ENCODE measurements at places on chromosomes 12 and 14.

DNA sequence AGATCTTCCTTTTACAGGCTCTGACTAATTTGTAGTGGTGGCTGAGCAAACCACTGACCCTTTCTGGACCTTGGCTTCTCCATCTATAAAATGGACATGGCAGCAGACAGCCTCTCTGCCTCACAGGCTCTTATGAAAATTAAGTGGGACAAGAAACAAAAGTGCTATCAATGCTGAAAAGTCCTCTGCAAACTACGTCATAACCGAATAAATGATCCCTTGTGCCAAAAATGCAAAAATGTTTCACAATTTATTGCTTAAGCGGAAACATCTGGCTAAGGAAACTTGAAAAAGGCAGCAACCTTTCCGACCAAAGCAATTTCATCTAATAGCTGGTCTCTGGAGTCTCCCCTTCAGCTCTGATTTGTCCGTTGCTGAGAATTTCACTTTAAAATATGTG lies 108.5 kb upstream of the PLXNC1 start:
- DNase-seq, result no peak

- no peak for DNase-seq
These were observed 53.1 kb downstream of the SYNE3 start for GRCh38 chr14:95463171-95463901.

DNA sequence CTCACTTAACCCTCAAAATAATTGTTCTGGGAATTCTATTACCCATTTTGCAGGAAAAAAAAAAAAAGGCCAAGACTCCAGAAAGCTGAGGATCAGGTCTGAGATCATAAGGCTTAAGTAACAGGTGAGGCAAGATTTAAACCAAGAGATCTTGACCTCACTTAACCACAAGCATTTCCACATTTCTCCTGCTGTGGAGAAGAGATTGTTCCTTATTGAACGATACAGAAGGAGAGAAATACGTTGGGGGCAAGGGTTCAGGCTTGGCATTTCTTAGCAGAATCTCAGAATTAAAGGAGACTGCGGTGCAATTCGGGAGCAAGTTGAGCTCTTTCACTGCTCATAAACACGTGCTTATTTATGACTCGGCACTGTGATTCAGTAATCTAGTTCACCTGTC lies 885.3 kb upstream of the TMEM132C start:
- no peak for DNase-seq

- peak; percentile 29 for DNase-seq
These were observed 31.5 kb upstream of the CCT2 start for GRCh38 chr12:69553628-69554248.

GRCh38 chr12:82745063-82745674 lies 58.5 kb downstream of the TMTC2 start:
- DNase-seq, result no peak

DNA sequence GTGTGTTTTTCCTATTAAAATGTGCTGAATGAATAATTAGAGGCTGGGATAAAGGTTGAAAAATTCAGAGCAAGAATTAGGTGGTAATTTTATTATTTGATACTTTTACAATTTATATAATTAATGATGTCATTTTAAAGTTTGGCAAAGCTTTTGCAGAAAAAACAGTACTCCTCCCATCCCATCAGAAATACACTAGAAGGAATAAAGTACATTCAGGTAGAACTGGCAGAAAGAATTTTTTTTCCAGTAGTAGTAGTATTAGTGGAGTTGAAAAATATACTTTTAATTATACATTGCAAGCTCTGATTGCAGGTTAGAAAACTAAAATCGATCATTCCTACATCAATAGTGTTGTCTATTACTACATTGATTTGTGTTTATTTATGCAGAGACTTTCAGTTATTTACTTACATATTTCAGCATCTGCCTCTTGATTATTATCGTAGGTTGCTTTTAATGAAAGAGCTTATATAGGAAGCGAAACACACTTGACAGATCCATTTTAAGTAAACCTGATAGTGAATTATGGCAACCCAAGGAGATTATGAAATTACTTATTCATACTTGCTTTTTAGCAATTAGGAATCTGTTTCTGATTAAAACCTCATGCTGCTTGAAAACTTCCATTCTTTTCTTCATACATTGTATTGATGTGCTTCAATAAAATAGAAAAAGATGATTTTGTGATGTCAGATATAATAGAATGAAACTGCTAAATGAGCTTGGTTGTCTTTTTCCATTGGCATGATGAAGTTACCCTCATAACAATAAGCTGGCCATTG lies 10.1 kb downstream of the FOXG1 start:
- no peak for DNase-seq

DNA sequence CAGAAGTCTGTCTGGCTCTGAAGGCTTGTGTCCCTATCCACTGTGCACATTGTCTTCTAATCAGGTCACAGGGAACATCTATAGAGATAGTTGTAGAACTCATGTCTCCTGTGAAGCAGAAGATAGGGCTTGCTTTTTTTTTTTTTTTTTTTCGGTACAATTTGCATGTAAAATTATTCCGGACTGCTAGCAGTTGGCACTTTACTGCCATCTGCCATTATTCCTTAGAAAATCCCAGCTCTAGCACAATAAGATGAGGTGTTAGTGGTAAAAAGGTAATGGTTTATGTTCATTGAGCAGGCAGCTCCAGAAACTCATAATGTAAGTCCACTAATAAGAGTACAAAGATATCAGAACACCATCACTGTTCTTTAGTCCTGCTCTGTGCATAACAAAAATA lies 8.7 kb downstream of the MYRFL start:
- peak; percentile 31 for DNase-seq

DNA sequence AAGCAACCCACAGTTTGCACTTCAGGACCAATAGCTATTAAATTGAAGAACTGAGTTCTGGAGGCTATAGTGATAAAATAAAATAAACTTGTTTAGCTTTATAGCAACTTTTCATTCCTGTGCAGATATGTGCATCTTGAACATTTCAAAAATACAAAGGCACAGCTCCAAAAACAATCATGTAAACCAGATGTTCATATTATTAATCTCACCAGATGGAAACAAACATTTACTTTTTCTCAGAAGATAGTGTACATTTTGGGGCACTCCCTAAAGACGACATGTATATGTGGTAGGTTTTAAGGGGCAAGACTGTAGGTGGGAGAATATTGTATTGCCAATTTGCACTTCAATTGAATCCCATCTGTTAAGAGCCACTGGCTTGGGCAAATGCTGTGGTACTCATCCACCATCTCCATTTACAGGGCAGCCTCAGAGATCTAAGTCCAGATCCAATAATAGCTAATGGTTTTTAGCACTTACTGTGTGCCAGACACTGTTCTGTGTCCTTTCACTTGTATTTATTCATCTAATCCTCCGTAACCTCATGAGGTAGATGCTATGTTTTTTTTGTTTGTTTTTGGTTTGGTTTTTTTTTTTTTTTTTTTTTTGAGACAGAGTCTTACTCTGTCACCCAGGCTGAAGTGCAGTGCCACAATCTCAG lies 49.1 kb downstream of the PTGER2 start:
- no peak for DNase-seq

DNA sequence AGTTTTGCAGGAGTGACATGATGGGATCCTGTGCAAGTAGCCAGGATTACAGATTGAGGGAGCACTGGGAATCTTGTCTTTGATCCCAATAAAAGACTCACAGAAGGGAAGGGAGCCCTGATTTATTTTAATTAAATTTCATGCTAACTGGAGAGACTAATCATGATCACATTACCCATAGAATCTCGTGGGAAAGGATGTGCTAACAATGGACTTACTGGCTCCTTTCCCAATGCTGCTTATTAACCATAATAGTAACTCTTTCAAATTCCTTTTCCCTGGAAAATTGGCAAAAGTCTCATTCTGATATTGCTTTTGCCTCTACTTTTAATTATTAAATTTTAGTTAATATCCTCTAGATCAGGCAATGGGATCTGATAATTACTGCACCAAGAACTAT lies 174.8 kb upstream of the AVPR1A start:
- no peak for DNase-seq

- DNase-seq, result no peak
These were observed 7.4 kb upstream of the TUBA1B start for GRCh38 chr12:49138587-49138986.

GRCh38 chr12:57844709-57845477 lies 1.6 kb downstream of the CTDSP2 start:
- peak; percentile 93 for DNase-seq

- DNase-seq, result no peak
These were observed 13.6 kb upstream of the ETFBKMT start for GRCh38 chr12:31645924-31646323.

DNA sequence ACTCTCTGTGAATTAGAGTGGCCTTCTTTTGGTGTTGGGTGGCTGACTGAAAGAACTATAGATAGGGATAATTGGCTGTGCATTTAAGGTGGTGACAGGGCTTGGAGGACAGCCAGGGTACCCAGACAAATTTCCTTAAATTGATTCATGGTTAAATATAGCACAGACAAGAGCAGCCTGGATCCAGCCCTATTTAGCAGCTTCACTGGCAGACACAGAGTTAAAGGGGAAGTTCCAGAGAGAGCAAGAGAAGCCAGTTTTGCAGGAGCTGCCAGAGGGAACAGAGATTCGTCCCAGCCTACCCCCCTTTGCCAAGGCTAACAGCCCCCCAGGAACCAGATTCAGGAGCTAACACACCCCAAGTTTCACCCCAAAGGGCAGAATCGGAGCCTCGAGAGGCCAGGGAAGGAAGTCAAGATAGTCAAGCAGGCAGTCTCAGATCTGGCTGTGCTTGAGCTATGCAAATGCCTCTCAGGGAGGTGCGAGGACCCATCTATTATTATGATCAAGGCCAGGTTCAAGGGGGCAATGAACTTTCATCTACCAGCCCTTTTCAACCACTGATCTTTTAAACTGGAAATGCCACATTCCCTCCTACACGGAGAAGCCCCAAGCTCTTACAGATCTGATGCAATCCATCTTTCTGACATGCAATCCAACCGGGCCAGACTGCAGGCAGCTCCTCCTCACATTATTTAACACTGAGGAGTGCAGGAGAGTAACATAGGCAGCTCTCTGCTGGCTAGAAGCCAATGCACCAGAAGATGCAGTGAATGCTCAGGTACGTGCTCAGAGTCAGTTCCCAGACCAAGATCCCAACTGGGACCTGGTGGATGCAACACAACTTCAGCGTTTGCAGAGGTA lies 58.2 kb downstream of the DHRS2 start:
- no peak for DNase-seq

DNA sequence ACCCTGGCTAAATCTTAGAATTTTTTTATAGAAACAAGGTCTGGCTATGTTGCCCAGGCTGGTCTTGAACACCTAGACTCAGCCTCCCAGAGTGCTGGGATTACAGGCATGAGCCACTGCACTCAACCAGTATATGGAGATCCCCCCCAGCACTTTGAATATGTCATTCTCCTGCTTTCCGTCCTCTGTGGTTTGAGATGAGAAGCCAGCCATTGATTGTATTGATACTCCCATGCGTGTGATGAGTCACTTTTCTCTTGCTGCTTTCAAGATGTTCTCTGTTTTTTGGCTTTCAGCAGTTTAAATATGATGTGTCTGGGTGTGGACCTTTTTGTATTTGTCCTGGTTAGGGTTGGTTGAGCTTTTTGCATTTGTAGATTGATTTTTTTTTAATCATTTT lies 75.2 kb upstream of the DNM1L start:
- DNase-seq, result no peak

- peak; percentile 71 for DNase-seq
These were observed 11.0 kb downstream of the ZNF219 start for GRCh38 chr14:21087294-21088091.

DNA sequence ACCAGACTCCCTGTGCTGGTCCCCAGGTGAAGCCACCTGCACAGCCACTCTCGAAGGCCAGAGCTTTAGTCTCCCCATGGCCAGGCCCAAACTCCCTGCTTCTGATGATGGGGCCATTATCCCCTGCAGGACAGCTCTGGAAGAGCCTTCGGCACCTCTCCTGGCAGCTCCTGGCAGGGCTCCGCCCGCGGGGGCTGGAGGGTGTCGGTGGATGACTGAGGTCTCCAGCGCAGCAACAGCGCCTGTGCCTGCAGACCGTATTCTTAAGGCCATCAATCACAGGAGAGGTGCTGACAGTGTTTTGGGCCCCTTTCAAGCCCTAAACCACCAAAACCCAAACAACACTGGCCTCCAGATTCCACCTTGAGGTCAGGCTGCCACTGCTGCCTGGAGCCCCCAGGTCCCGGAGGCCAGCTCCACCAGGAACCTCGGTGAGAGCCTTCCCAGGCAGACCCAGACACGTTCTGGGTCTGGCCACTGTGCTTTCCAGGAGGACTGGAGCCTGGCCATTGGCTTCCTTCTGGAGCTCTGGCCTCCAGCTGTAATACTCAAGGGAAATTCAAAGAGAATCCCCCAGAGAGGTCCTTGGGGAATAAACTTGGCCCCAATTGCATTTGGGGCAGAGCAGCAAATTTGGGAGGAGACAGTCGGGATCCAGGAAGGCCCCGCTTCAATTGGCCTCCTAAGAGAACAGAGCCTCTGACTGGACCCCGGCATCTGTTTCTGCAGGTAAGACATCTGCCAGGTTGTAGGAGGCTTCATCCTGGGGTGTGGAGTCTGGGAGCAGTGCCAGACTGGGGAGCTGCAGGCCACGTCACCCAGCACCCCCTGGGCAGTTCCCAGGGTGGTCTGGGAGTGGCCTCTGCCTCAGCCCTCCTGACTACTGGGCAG lies 210.6 kb upstream of the RTL1 start:
- no peak for DNase-seq

GRCh38 chr12:94379479-94380113 lies 80.1 kb downstream of the CEP83 start:
- no peak for DNase-seq

- DNase-seq, result peak; percentile 69
These were observed 69.9 kb upstream of the CNTN1 start for GRCh38 chr12:40622246-40622838.

- no peak for DNase-seq
These were observed 182.3 kb downstream of the PELI2 start for GRCh38 chr14:56300495-56300894.

DNA sequence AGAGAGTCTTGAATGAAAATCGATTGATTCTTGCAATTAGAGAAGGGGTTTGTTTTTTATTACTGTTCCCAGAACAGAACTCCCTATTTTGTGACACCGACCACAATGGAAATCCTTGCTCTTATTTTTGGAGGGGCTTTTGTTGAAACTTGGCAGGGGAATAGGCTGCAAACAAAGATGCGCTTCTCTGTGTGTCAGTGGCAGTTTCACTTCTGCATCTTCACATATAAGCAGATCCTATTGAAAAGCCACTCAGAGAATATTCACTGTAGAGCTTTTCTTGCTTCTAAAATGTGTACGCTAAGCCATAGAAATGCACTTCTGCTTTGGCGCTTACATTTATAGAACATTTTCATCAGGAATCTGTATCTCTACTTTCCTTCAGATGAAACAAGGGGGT lies 1822.4 kb upstream of the SEL1L start:
- no peak for DNase-seq

DNA sequence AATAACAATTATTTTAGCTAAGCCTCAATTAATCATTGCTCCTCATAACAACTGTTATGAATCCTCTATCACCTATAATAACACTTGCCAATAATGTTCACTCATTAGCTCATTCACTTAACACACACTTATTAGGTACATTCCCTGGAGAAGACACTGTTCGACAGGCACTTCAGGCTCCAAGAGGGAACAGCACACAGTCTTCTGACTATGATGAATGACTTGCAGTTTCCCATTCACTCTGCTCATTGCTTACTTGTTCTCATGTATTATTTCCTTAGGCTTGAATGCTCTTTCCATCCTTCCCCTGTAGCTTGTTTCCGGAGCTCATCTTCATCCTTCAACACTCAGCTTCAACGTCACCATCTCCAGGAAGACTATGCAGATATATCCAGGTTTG lies 437.3 kb downstream of the TMEM132D start:
- no peak for DNase-seq

- no peak for DNase-seq
These were observed 46.7 kb upstream of the CORO1C start for GRCh38 chr12:108778053-108778452.

Data from ACHN (cell line).